ENCODE measurements at places on chromosomes 5 and 9.

- no peak for DNase-seq
These were observed 17.6 kb downstream of the NREP start for GRCh38 chr5:111739416-111739815.

GRCh38 chr9:132748450-132748849, 78.2 kb downstream of the GTF3C4 start:
- no peak for DNase-seq

DNA sequence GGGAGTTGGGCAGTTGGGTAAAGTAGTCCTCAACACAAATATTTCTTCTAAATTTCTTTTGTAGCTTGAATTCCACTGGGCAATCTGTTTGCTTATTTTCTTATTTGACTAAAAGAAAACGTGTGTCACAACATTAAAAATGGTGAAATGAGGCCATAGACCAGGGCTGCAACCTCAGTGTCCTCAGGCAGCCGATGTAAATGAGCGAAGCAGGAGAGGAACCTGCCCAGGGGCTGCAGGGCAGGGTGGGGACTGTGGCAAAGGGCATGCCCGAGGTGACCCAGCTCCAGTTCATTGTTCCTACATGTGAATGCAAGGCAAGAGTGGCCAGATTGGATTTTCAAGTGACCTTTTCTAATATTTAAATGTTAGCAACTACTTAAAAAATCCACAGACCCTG, 74.7 kb downstream of the TENT4A start:
- no peak for DNase-seq

- no peak for DNase-seq
These were observed 34.2 kb upstream of the FBN2 start for GRCh38 chr5:128572051-128572929.

DNA sequence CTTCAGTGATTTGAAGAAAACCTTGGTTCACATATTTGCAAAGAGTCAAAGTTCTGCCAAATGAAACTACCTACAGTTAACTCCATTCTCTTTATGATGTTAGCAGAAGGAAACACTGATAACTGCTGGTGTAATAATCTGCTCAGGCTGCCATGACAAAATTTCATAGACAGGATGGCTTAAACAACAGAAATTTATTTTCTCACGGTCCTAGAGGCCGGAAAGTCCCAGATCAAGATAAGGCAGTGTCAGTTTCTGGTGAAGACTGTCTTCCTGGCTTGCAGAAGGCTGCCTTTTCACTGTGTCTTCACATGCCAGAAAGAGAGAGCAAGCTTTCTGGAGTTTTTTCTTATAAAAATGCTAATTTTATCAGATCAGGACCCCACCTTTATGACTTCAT, 102.4 kb upstream of the PARP8 start:
- DNase-seq: no peak

GRCh38 chr5:12013351-12013750, 109.1 kb upstream of the CTNND2 start:
- DNase-seq: no peak

- DNase-seq: no peak
These were observed 27.7 kb upstream of the CDC23 start for GRCh38 chr5:138240650-138241385.

DNA sequence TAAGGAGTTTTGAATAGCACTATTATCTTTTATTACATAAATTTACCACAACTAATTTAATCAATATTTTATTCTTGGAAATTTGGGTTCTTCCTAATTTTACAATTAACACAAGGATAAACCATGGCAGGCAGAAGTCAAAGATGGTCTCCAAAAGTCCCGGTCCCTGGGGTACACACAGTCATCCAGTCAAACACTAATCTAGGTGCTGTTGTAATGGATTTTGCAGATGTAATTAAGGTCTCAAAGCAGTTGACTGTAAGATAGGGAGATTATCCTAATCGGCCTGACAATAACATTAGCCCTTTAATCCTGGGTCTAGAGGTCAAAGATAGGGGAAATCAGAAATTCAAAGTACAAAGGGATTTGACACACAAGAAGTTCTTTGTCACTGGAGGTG, 57.5 kb upstream of the HTR1A start:
- DNase-seq: no peak

DNA sequence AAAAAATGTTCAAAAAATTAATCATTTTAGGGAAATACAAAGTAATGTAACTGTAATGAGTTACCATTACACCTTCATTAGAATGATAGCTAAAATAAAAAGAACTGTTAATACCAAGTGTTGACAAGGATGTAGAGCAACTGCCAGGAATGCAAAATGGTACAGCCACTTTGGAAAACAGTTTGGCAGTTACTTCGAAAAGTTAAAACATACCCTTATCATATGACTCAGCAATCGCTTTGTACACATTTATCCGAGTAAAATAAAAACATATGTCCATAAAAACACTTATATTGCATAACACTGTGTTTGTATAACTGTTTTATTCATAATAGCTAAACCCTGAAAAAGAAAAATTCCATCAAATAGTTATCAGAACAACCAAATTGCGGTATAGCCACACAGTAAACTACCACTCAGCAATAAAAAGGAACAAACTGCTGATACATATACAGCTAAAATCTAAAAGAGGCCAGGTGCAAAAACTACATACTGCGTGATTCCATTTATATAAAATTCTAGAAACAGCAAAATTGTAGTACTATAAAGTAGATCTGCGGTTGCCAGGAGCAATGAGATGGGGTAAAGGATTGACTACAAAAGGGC, 61.7 kb downstream of the RFX3 start:
- no peak for DNase-seq

GRCh38 chr5:149387081-149387631, 8.1 kb upstream of the IL17B start:
- DNase-seq: no peak

- DNase-seq: no peak
These were observed 29.2 kb upstream of the HMHB1 start for GRCh38 chr5:143782588-143783386.

DNA sequence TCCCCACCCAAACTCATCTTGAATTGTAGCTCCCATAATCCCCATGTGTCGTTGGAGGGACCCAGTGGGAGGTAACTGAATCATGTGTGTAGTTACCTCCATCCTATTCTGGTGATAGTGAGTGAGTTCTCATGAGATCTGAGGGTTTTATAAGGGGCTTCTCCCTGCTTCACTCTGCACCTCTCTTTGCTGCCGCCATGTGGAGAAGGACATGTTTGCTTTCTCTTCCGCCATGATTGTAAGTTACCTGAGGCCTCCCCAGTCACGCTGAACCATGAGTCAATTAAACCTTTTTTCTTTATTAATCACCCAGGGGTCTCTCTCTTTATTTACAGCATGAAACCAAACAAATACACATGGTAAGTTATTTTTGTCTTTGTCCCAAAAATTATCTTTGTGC, 726.1 kb downstream of the CDH18 start:
- DNase-seq: no peak

- DNase-seq: no peak
These were observed 315.3 kb downstream of the GADD45G start for GRCh38 chr9:89920131-89920530.

GRCh38 chr9:18385696-18386490, 88.1 kb upstream of the ADAMTSL1 start:
- no peak for DNase-seq

GRCh38 chr5:59583151-59583809, 310.2 kb downstream of the PDE4D start:
- DNase-seq: no peak

GRCh38 chr9:133140606-133141005, 19.6 kb upstream of the RALGDS start:
- no peak for DNase-seq

- no peak for DNase-seq
These were observed 544.5 kb upstream of the ZNF608 start for GRCh38 chr5:125290935-125291334.

- DNase-seq: no peak
These were observed 286.7 kb downstream of the TLE4 start for GRCh38 chr9:79858508-79858907.

GRCh38 chr9:95461448-95462248, 55.1 kb downstream of the PTCH1 start:
- no peak for DNase-seq

DNA sequence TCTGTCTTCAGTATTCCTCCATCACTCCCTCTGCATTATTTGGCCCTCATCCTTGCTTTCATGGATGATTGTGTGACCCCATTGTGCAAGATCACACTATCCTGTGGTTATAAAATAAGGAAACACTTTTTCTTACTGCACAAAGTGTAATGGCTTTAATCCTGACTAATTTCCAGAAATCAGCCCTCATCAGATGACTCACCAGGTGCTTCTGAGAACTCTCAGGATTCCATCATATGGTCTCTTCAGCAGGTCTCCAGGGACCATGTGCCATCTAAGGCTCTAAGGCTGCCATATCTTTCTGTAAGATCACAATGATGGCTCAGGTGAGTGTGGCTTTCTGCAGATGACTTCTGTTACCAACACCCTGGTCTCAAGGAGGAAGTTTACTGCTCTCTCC, 27.3 kb upstream of the FER start:
- no peak for DNase-seq

- DNase-seq: no peak
These were observed 752.8 kb upstream of the ADAMTS16 start for GRCh38 chr5:4387290-4387689.

GRCh38 chr9:32293091-32293490, 91.4 kb upstream of the ACO1 start:
- no peak for DNase-seq

DNA sequence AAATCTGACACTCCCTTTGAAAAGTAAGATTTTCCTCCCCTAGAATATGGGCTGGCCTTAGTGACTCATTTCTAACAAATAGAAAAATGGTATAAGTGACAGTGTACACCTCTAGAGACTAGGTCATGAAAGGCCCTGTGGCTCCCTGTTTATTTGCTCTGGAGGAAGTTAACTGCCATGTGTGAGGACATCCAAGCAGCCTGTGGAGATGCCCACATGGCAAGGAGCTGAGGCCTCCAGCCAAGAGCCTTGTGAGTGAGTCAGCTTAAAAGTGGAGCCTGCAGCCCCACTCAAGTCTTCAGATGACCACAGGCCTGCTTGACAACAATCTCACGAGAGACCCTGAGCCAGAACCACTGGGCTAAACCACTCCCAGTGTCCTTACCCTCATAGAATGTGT, 128.1 kb upstream of the LHFPL2 start:
- DNase-seq: no peak

GRCh38 chr5:140166911-140167310, 8.1 kb upstream of the CYSTM1 start:
- no peak for DNase-seq
